Activated naive CD8-positive, alpha-beta T cell treated with anti-CD3 and anti-CD28 coated beads for 36 hours (primary cell): ENCODE measurements at places on chromosomes 3 and 15.

DNA sequence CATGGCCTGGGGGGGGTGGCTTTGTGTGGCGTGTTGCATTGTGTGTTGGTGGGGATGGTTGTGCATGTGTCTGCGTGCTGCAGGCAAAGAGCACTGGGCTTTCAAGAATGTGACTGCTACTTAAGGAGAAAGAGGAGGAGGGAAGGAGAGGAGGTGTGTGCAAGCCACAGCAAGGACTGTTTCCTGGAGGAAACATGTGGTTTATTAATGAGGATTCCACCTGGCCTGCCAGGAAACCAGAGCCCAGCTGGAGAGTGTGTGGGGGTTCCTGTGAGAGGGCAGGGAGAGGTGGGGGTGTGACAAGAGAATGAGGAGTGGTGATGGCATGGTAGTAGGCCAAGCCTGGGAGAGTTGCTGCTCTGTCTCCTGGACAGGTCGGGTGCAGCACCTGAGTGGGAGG is 258.1 kb upstream of the ROPN1 start:
- H3K27me3 ChIP-seq: peaks cover 32% of the 10 kb centered on the region
- H3K27ac ChIP-seq: no peak overlapping the region
- DNase-seq: no peak
- H3K4me1 ChIP-seq: no peaks in the 10 kb centered on the region
- H3K36me3 ChIP-seq: no peaks in the 10 kb centered on the region
- no peak overlapping the region for H3K4me3 ChIP-seq

GRCh38 chr3:126456211-126456610 is 19.5 kb downstream of the ZXDC start:
- no peaks in the 10 kb centered on the region for H3K27me3 ChIP-seq
- DNase-seq: no peak
- no peak overlapping the region for H3K27ac ChIP-seq
- H3K4me1 ChIP-seq: peaks cover 8% of the 10 kb centered on the region

- no peak overlapping the region for H3K27ac ChIP-seq
- H3K4me1 ChIP-seq: peaks cover 21% of the 10 kb centered on the region
- DNase-seq: no peak
- peaks cover 19% of the 10 kb centered on the region for H3K27me3 ChIP-seq
- no peak overlapping the region for H3K4me3 ChIP-seq
These were observed 14.1 kb downstream of the FRMD4B start for GRCh38 chr3:69371816-69372215.

DNA sequence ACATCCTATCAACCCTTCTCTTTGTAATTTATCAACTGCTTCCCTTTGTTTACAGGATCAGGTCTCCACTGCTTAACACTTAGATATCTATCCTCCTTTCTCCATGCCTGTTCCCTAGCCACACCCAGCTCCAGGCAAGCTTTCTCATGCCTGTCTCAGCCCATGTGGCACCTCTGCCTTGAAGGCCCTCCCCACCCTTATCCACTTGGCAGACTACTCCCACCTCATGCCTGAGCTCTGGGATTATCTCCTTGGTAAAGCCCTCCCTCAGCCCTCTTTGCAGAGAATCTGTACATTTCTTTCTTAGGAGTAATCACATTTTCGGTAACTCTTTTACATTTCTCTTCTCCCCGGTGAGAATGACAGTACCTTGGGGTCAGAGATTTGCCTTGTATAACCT is 96.0 kb downstream of the ATP1B3 start:
- no peaks in the 10 kb centered on the region for H3K4me1 ChIP-seq
- H3K36me3 ChIP-seq: peaks cover 6% of the 10 kb centered on the region
- no peak overlapping the region for H3K27ac ChIP-seq
- H3K27me3 ChIP-seq: no peaks in the 10 kb centered on the region
- no peak overlapping the region for H3K4me3 ChIP-seq

DNA sequence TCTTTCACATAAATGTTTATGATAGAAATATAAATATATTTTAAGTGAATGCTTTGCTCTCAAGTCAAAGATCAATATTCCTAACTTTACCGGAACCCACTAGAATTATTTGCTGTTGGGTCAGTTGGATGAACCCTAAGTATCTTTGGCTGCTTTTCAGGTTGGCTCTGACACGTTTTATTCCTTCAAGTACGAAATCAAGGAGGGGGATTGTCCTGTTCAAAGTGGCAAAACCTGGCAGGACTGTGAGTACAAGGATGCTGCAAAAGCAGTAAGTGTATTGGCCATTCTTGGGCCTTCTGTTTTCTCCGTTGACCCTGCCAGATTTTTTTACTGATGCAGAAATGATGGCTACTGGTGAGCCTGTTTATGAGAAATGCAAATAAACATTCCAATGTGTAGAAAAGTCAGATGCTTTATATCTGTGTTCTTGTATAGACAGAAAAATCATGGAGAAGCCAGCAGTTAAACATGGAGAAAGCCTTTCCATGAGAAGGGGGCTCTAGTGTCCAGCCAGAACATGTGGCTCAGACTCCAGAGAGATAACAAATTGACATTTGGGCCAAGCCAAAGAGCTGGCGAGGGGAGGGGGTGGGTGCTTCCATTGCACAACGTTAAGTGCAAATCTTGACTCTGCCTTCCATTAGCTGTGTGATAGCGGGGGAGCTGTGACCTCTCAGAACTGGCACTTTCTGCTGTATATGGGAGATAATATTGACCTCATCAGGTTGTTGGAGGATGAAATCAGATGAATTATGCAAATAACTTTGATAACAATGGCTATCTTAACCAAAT is 3.0 kb downstream of the KNG1 start:
- no peaks in the 10 kb centered on the region for H3K36me3 ChIP-seq
- H3K4me1 ChIP-seq: no peaks in the 10 kb centered on the region
- no peak overlapping the region for H3K4me3 ChIP-seq
- no peaks in the 10 kb centered on the region for H3K27me3 ChIP-seq

GRCh38 chr3:169579116-169579710 is 84.3 kb downstream of the MECOM start:
- H3K27me3 ChIP-seq: peaks cover 21% of the 10 kb centered on the region
- peaks cover 4% of the 10 kb centered on the region for H3K4me1 ChIP-seq
- no peak overlapping the region for H3K4me3 ChIP-seq
- H3K36me3 ChIP-seq: no peaks in the 10 kb centered on the region

- no peak for DNase-seq
- H3K36me3 ChIP-seq: no peaks in the 10 kb centered on the region
- no peaks in the 10 kb centered on the region for H3K27me3 ChIP-seq
- H3K4me3 ChIP-seq: no peak overlapping the region
- no peak overlapping the region for H3K27ac ChIP-seq
- H3K4me1 ChIP-seq: no peaks in the 10 kb centered on the region
These were observed 28.1 kb downstream of the LSAMP start for GRCh38 chr3:116417151-116417550.

- peaks cover 2% of the 10 kb centered on the region for H3K4me1 ChIP-seq
- H3K36me3 ChIP-seq: no peaks in the 10 kb centered on the region
- no peak overlapping the region for H3K27ac ChIP-seq
- H3K4me3 ChIP-seq: no peak overlapping the region
- no peak for DNase-seq
These were observed 10.3 kb downstream of the CHP1 start for GRCh38 chr15:41241221-41241964.

GRCh38 chr3:139225548-139225947 is 118.3 kb upstream of the MRPS22 start:
- H3K27me3 ChIP-seq: no peaks in the 10 kb centered on the region
- no peaks in the 10 kb centered on the region for H3K36me3 ChIP-seq
- no peak overlapping the region for H3K27ac ChIP-seq
- no peak for DNase-seq
- H3K4me3 ChIP-seq: no peak overlapping the region

GRCh38 chr15:84747416-84748273 is 747 bp upstream of the ZNF592 start:
- peak overlapping the region; percentile 98 for H3K27ac ChIP-seq
- peaks cover 51% of the 10 kb centered on the region for H3K4me1 ChIP-seq
- DNase-seq: peak; percentile 79
- peak overlapping the region; percentile 87 for H3K4me3 ChIP-seq
- H3K36me3 ChIP-seq: peaks cover 15% of the 10 kb centered on the region

GRCh38 chr3:149224736-149225594 is 3.3 kb upstream of the CP start:
- H3K4me3 ChIP-seq: peak overlapping the region; percentile 72
- DNase-seq: peak; percentile 38
- peaks cover 4% of the 10 kb centered on the region for H3K36me3 ChIP-seq
- peaks cover 26% of the 10 kb centered on the region for H3K4me1 ChIP-seq

GRCh38 chr3:32414522-32415202 is 23.0 kb downstream of the CMTM7 start:
- H3K4me3 ChIP-seq: peak overlapping the region; percentile 50
- H3K27ac ChIP-seq: peak overlapping the region; percentile 91
- peaks cover 31% of the 10 kb centered on the region for H3K36me3 ChIP-seq
- no peak for DNase-seq
- H3K4me1 ChIP-seq: peaks cover 72% of the 10 kb centered on the region

DNA sequence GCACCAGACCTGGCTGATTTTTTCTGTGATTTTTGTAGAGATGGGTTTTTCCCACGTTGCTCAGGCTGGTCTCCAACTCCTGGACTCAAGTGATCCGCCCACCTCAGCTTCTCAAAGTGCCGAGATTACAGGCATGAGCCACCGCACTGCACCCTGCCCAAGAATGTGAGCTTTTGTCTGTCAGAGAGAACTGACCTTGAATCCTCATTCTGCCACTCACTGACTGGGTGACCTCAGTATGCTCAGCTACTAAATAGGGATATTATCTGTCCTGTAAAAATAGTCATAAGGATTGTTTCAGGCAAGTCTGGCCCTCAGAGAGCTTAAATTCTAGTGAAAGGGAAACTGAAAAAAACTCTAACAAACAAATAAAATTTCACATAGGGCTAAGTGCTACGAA is 2.1 kb upstream of the RFT1 start:
- no peak for DNase-seq
- H3K27ac ChIP-seq: peak overlapping the region; percentile 39
- no peaks in the 10 kb centered on the region for H3K27me3 ChIP-seq
- H3K4me3 ChIP-seq: no peak overlapping the region
- H3K4me1 ChIP-seq: peaks cover 19% of the 10 kb centered on the region

DNA sequence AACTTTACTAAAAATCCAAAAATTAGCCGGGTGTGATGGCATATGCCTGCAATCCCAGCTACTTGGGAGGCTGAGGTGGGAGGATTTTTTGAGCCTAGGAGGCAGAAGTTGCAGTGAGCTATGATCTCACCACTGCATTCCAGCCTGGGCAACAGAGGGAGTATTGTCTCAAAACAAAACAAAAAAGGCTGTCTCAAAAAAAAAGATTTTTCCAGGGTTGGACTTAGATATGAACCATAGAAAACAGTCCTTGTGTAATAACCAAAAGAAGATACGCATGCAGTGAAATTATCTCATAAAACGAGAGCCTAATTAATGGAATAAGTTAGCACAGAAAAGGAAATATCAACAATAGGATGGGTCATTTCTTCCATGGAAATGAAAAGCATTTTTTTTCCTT is 320.4 kb upstream of the RASGRP1 start:
- H3K27me3 ChIP-seq: peaks cover 4% of the 10 kb centered on the region
- DNase-seq: no peak
- no peak overlapping the region for H3K27ac ChIP-seq
- no peaks in the 10 kb centered on the region for H3K36me3 ChIP-seq
- peaks cover 5% of the 10 kb centered on the region for H3K4me1 ChIP-seq

GRCh38 chr15:100919481-100920405 is 586 bp downstream of the LRRK1 start:
- H3K27ac ChIP-seq: no peak overlapping the region
- H3K27me3 ChIP-seq: peaks cover 59% of the 10 kb centered on the region
- peaks cover 22% of the 10 kb centered on the region for H3K4me1 ChIP-seq
- H3K4me3 ChIP-seq: peak overlapping the region; percentile 42
- peak; percentile 22 for DNase-seq
- no peaks in the 10 kb centered on the region for H3K36me3 ChIP-seq

DNA sequence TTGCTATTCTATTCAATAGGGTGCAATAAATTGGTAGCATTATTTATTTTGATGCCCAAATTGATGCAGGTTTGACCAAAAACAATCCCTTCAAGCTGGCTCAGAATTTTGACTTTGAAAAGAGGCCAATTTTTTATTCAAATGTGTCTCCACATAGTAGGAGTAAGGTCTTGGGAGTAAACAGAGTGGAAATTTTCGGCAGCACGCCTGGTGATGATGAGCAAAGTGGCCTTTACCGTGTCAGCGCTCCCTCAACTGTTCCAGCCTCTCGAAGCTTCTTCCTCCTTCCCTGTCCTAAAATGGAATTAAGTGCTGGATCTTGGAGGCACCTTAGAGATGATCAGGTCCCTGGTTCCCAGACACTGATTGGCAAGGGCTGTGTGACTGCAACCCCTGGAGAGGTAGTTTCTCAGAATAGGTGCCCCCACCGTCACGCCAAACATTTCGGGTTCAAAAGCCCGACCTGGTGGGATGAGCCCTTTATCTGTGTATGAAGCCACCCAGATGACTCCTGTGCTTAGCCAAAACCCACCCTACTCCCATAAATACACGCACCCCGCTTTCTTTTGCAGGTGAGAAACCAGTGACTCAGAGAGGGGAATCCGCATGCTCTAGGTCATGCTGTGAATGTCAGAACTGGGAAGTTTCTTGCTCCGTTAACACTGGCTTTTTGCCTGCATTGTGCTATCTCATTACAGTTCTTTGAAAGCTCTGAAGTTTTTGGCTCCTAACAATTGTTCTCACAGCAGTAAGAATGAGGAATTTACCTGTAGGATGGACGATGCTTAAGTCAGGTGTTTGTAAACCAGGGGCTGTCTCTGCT is 89.1 kb downstream of the CRYGS start:
- H3K27ac ChIP-seq: no peak overlapping the region
- peaks cover 5% of the 10 kb centered on the region for H3K27me3 ChIP-seq
- no peaks in the 10 kb centered on the region for H3K36me3 ChIP-seq
- H3K4me3 ChIP-seq: no peak overlapping the region
- peaks cover 2% of the 10 kb centered on the region for H3K4me1 ChIP-seq
- no peak for DNase-seq

- H3K36me3 ChIP-seq: peaks cover 1% of the 10 kb centered on the region
- no peak for DNase-seq
- peaks cover 18% of the 10 kb centered on the region for H3K27me3 ChIP-seq
- H3K27ac ChIP-seq: no peak overlapping the region
These were observed 152.0 kb downstream of the WNT7A start for GRCh38 chr3:13727890-13728289.

DNA sequence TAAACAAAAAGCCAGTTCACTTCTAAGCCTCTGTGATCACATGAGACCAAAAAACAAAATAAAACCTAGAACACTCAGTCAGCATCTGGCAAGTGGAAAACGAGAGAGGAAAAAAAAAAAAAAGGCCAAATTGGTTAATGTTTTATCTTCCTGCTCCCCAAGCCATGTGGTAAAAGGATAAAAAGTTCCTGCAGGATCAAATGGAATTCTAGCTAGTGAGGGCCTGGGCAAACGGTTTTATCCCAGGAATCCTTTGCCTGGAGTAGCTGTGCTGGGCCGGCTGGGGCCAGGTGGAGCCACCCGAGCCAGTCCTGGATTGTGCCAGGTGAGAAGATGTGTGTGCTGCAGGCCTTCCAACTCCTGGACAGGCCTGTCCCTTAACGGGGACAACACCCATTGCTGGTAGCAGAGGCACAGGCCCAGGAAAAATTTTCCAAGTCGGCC is 13.2 kb downstream of the SMAD6 start:
- no peak overlapping the region for H3K27ac ChIP-seq
- no peaks in the 10 kb centered on the region for H3K36me3 ChIP-seq
